ENCODE measurements at places on chromosomes 11 and 22.

- DNase-seq = peak; percentile 15
Observed at GRCh38 chr11:96014217-96014616, 90.3 kb upstream of the MTMR2 start.

DNA sequence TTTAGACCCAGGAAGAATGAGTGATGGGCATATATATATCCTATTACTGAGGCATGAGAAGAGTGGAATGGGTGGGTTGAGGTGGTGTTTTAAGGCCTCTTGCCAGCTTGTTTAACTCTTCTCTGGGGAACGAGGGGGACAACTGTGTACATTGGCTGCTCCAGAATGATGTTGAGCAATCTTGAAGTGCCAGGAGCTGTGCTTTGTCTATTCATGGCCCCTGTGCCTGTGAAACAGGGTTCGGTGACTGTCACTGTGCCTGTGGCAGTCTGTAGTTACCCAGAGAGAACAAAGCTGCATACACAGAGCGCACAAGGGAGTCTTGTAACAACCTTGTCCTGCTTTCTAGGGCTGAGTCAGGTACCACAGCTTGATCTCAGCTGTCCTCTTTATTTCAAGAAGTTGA lies 11.7 kb downstream of the LIMK2 start:
- DNase-seq = no peak

- DNase-seq = no peak
Observed at GRCh38 chr11:16059332-16059731, 297.0 kb downstream of the SOX6 start.

DNA sequence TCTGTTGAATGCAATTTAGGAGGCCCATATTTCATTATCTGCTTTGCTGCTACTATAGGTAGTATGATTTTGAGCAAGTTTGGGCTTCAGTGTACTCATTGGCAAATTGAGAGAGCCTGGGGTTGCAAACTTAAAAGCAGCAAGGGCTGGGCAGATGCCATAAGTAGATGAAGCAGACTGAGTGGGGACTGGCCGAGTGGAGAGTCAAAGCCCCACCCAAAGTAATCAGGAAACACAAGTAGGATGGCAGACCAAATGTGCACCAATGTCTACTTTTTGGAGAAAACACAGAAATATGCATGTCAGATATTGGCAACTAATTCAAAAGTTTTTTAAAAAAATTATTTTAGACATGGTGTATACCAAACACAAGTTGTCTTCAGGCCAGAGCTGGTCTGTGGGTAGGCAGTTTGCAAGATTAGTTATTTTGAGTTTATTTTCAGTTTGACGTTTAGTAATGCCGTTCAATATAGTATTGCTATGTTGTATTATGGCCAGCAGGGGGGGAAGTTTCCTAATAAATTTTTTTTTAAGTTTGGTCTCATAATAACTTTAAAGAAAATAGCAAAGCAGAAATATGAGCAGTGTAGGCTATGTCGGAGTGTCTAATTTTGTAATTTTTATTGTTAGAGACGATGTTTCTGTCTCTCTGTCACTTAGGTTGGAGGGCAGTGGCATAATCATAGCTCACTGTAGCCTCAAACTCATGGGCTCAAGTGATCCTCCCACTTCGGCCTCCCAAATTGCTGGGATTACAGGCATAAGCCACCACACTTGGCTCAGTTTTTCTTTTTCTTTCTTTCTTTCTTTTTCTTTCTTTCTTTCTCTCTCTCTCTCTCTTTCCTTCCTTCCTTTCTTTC lies 105.1 kb downstream of the HIPK3 start:
- DNase-seq = peak; percentile 74

GRCh38 chr11:114233755-114234154 lies 62.4 kb upstream of the NNMT start:
- no peak for DNase-seq

GRCh38 chr22:44204739-44205515 lies 24.2 kb downstream of the PARVG start:
- DNase-seq = no peak

DNA sequence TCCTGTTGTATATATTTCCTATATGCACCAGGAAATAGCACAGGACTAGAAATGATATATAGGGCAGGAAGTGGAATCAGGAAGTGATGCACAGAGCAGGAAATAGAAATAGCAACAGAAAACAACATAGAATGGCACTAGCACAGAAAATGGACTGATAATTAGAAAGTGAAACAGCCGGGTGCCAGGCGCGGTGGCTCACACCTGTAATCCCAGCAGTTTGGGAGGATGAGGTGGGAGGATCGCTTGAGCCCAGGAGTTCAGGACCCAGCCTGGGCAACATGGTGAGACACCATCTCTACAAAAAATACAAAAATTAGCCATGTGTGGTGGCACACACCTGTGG lies 10.0 kb upstream of the RELT start:
- DNase-seq = no peak

- DNase-seq = no peak
Observed at GRCh38 chr11:45902452-45903380, 4.4 kb downstream of the FREY1 start.

- peak; percentile 95 for DNase-seq
Observed at GRCh38 chr22:41022470-41023298, 69.7 kb upstream of the EP300 start.

GRCh38 chr11:34586488-34587281 lies 34.2 kb upstream of the EHF start:
- DNase-seq = no peak

DNA sequence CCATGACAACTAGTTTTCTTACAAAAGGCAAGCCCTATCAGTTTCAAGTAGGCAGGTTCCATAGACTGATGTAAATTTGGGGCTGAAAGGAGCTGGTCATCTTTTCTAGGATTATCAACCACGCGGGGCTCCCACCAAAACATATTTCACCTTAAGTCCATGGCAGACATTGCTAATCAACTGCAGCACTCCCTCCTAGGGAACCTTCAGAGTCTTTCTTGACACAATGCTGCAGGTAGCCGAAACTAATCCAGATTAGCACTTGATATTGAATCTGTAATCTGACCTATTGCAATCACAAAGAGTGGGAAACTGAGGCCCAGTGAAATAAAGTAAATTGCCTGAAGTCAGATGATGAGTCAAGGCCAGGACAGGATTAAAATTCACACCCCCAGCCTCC lies 32.5 kb downstream of the MN1 start:
- no peak for DNase-seq

- no peak for DNase-seq
Observed at GRCh38 chr11:98725471-98725870, 295.3 kb upstream of the CNTN5 start.

DNA sequence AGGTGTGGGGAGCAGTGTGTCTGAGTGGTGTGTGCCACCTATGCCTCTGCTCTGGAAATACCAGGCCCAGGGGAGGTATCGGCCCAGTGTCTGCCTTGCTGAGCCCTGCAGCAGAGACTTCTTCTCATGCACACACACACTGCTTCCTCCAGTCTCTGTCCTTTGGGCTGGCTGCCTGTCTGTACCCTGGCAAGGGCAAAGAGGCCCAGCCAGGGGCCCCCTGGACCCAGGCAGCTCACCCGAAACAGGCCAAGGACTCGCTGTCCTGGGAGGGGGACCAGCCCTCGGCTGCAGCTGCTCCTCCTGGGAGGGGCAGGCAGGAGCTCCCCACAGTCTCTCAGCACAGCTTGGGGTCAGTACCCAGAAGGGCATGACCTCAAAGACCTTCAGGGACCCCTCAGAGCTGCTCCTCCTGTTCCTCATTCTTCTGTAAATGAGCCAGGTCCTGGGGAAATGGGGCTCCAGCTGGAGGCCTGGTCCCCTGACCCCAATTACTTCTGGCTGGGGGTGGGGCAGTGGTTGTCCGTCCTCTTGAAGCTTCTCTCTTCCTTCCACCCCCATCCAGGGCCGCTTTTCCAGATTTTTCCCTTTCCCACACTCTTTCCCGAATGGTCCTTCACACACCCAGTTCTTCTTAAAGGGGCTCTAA lies 24.5 kb upstream of the ALX4 start:
- DNase-seq = no peak
